SW480 (cell line): ENCODE measurements at places on chromosomes 12 and 14.

- no peak for DNase-seq
These were observed 11.6 kb downstream of the BMAL2 start for GRCh38 chr12:27344246-27344645.

GRCh38 chr14:77002889-77003288 is 25.6 kb downstream of the IRF2BPL start:
- no peak for DNase-seq

- DNase-seq = peak; percentile 52
These were observed at the start of gene PLEKHD1 for GRCh38 chr14:69484444-69485314. PLEKHD1 (plus strand) TSS chr14:69484728; CDS start chr14:69484966, 238 bp downstream.

DNA sequence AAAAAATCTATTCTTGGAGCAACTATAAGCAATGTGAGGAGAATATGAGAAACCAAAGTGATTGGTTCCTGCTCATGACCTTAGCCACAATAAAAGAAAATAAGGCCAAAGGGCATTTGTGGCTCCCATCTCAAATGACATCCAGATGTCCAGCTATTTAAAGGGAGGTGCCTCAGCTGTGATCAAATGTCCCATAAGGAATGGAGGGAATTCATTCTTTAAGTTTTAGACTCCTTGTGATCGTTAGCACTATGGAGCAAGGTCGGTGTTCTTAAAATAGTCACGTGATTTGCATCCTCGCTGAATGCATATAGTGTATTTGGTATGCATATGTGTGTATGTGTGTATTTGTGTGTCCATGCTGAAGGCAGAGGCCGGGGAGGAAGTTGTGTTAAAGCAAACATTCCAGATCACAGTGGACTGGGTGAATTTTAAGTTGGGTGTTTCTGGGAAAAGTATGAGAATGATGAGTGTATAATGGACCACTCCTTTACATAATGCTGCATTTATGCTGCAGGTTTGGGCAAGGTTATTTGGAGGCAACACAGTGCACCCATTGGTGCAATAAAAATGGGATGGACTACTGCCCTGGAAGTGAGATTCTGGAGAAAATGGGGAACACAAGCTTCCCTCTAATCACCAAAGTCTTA is 5.6 kb upstream of the E2F7 start:
- no peak for DNase-seq

- DNase-seq = no peak
These were observed 3.9 kb downstream of the TNFRSF1A start for GRCh38 chr12:6337958-6338433.

DNA sequence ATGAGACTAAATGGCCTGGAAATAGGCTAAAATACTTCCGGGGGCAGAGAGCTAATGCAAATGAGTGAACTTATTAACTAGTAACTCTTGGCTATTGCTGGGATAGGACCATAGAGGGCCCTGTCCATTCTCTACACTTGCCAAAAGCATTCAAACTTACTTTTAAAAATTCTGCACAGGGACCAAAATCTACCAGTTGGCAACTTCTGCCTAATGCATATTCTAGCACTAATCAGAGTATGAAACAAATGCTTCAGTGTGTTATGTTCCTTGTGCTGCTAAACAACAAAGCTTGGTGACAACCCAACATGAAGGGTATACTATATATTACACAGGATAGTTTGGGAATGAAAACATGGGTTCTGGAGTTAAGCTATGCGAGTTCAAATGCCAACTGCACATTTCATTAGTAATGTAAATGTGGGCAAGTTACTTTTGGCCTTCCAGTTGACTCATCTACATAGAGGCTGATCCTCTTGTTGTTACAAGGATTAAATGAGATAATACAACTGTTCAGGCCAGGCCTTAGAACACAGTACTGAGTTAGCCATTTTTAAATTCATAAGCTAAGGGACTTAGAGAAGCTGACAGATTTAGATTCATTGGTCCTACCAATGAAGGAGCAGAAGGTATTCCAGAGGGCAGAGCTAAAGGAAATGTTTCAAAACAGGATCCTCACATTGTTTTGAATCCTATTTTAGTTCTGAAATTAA is 32.4 kb downstream of the HIGD1C start:
- no peak for DNase-seq

DNA sequence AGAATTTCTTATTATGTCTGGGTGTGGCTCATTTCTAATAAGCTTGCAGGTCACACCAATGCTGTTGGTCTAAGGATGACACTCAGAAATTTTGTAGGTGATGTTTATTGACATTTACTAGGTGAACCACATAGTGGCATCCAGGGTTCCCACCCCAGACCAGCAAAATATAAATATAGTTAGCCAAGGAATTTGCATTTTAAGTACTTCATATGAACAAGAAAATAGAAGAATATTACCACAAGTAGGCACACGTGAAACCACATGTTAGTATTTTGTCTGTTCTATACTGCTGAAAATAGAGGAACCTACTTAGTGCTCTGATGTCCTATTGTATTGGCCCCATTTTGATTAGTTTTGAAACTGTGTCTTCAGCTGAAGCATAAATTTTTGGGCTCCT is 71.1 kb downstream of the USP15 start:
- DNase-seq = no peak

- DNase-seq = no peak
These were observed 42.6 kb downstream of the TMEM63C start for GRCh38 chr14:77224212-77224611.

GRCh38 chr14:104113631-104114420 is 24.6 kb upstream of the KIF26A start:
- no peak for DNase-seq

DNA sequence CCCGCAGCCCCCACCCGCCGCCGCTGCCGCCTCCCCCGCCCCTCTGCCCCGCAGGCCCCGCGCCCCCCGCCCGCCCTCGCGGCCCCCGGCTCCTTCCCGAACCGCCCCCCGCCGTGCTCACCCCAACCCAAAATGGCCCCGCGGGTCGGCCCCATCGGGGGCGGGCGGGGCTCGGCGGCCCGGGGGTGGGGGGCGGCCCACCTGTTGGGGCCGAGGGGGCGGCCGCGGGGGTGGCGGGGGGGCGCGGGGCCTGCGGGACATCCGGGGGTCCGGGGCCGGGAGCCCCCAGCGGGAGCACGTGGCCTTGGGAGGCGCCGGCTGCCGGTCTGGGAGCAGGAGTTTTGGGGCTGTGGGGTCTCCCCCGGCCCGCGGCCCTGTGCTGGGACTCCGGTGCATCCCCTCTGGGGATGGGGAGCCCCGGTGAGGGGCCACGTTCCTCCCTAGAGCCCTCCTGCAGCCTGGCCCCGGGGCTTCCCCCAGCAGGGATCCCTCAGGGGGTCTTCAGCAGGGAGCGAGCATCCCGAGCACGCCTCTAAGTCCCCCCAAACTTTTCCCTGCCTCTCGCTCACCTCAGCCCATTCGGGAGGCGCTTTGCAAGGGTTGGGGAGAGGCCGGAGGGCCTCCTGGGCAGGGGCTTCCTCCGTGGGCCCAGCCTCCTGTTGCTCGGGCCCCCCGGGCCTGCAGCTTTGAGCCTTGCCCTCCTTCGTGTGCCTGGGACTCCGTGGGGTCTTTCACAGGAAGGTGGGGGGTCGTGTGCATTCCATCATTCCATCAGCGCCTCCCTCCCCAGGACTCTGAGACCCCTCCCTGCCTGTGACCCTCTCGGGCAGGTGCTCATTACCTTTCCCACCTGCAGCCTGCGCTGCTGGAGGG is 710 bp downstream of the MTA1 start:
- DNase-seq = no peak

GRCh38 chr14:21902561-21903181 is 229.1 kb upstream of the OR4E1 start:
- no peak for DNase-seq

- no peak for DNase-seq
These were observed 215.6 kb downstream of the TTC8 start for GRCh38 chr14:89040080-89040459.

DNA sequence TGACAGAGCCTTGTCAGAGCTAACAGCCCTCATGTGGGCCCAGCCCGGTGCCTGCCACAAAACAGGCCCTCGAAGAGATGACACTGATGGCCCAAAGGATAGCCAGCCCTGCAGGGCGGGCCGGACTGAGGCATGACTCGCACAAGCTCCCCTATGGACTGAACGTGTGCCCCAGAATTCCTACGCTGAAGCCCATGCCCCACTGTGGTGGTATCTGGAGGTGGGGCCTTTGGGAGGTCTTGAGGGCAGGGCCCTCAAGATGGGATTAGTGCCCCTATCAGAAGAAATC is 38.6 kb downstream of the CHGA start:
- DNase-seq = no peak
